ENCODE measurements at places on chromosomes 13 and 19.

DNA sequence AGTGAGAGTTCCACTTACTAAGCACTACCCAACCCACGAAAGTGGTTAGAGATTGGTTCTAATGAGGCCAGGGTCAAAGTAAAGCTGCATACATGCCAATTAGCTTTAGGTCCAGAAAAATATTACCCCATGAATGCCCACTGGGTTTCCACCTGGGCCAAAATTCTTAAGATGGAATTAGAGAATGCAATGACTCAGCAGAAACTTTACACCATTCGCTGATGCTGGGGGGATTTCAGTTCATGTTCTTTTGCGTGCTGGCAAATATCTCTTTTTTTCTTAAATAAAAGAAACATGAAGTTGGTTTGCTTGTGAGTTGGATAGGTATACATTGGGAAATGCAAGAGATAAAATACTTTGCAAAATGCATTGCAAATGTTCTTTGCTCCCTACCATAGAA is 715.3 kb upstream of the MIR17HG start:
- no peak for DNase-seq

DNA sequence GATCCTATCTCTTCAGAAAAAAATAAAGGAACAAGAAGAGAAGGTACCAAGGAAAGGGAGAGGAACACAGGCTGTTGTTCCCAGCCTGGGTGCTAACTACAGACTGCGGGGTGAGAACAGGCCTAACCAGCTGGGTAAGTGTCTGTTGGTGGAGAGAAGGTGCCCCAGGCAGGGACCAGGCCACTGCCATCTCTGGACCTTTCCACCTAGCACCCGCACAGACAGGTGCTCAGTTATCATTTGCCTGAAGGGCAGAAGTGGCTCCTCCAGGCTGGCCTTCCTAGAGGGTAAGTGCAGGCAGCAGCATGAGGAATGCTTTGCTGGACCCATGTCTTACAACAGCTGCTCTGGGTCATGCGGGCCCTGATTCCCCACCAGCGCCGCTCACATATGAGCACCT is 10.1 kb downstream of the DNMT1 start:
- no peak for DNase-seq

GRCh38 chr13:74646091-74646490 is 511.9 kb upstream of the KLF12 start:
- no peak for DNase-seq

DNA sequence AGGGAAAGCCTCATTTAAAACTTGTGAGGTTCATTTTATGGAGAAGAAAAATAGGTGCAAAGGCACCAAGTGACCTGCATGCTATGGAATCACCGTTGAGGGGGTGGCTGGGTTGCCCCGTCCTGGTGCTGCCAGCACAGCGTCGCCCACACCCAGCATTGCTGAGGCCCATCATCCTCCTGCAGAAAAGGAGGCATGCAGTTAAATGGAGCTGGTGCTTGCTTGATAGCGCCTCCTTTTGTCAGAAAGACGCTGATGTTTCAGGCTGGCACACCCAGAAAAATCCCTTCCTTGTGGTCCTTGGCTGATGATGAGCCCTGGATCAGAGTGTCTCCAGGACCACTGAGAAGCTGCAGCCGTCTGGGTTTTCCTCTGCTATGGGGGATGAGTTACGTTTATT is 36.9 kb downstream of the DHRS12 start:
- no peak for DNase-seq

- no peak for DNase-seq
Measured at GRCh38 chr13:27448308-27448707, 2.1 kb downstream of the MTIF3 start.

DNA sequence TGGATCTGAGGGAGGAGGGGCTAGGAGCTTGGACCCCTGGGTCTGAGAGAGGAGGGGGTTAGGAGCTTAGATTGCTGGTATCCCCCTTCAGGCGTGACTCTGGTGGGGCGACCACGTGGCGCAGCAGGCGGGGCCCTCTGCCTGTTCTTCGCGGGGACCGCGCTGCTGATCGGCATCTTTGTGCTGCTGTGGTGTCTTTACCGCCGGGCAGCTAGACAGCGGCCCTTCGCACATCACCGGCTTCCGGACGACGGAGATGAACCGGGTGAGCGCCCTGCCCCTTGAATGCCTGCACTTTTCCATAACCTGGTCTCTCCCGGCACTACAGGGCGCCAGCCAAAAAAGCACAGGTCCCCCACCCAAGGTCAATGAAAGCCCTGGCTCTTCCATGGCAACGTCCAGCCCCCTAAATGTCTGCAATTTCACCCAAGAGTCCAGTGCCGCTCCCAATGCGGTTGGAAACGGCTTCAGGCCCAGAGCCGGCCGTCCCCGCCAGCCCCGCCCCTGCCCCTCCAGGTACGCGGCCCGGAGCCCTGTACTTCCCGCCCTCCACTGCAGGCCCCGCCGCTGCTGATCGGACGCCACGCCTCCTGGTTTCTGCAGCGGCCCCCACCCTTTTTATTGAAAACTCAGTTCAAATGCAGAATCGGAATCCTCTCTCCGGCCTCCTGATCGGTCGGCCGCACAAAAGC is 2.8 kb downstream of the GFY start:
- no peak for DNase-seq

GRCh38 chr19:12984683-12985048 is 10.6 kb upstream of the NFIX start:
- no peak for DNase-seq

GRCh38 chr19:37551129-37551993 is 43.2 kb downstream of the ZNF571 start:
- peak; percentile 17 for DNase-seq

GRCh38 chr19:31759359-31759758 is 410.1 kb upstream of the TSHZ3 start:
- no peak for DNase-seq

DNA sequence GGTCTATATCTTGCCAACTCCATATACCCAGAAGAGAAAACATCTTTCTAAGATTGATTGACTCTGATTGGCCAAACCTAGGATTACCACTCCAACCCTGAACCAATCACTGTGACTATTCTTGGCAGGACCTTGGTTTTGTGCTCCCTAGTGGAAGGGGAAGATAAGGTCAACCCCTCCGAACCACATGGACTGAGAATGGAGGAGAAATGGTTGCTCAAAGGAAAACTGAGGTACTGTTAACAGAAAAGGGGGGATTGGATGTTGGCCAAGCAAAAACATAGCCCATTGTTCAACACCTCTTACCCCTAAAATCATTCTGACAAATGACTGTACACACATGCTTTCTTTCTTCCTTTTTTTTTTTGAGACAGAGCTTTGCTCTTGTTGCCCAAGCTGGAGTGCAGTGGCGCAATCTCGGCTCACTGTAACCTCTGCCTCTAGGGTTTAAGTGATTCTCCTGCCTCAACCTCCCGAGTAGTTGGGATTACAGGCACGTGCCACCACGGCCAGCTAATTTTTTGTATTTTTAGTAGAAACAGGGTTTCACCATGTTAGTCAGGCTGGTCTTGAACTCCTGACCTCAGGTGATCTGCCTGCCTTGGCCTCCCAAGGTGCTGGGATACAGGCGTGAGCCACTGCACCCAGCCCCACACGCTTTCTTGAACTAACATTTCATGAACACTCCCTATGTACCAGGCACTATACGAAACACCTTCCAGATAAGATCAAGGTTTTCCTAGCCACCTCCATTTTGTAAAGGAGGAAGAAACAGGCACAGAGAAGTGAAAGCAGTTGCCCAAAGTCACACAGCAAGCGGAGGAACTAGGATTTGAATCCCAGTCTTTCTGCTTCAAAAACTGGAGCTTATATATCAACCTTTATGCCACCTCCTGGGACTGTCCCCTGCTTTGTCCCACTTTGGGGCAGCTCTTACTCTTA is 6.5 kb downstream of the MEIOSIN start:
- DNase-seq = no peak

- DNase-seq = no peak
Measured at GRCh38 chr19:19109601-19110000, 28.7 kb downstream of the TMEM161A start.

DNA sequence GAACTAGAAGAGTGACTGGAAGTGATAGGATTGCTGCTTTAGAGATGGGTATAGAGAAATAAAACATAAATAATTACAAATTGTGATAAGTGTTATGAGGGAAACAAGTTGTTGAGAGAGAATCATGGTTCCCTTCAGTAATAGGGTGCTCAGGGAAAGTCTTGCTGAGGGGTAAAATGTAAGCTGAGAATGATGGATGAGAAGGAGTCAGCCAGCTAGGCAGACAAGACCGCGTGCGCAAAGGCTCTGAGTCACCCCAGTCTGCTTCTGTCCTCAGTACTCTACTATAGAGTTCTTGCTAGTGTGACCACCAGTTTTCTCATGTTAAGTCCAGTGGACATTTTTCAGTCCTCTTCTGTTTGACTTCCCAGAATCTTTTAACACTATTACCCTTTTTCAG is 39.5 kb downstream of the PCCA start:
- no peak for DNase-seq

DNA sequence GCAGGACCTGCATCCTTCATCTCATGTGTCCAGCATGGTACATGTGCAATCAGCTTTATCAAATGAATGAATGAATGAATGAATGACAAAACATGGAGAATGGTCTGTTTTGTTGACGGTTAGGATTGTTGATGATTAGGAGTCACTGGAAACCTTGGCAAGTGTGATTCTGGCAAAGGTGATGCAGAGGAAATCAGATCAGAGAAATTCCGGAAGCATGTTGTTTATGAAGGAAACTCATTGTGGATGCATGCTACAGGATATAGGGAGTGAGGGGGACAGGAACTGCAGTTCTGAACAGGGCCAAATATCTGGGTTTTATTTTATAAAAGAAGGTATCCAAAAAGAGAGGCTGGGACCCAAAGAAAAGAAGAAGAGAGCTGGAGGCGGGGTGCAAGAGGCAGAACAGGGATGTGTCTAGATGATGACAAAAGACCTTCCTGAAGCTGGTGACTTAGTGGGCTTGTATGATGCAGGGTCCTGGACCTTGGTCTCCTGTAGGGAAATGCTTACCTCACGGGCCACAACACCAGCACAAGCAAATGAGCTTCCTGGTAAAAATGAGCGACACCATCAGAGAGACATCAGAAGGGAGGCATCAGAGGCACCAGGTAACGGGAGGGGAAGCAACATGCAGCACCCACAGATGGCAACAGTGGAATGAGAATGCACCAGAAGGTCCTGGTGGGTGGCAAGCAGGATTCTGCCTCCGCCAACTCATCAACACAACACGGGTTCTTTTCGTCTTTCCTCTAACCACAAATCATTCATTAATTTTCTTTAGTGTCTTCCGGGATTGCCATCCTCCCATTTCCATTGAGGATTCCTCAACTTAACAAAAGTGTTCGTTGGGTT is 159.6 kb downstream of the FOXO1 start:
- no peak for DNase-seq

DNA sequence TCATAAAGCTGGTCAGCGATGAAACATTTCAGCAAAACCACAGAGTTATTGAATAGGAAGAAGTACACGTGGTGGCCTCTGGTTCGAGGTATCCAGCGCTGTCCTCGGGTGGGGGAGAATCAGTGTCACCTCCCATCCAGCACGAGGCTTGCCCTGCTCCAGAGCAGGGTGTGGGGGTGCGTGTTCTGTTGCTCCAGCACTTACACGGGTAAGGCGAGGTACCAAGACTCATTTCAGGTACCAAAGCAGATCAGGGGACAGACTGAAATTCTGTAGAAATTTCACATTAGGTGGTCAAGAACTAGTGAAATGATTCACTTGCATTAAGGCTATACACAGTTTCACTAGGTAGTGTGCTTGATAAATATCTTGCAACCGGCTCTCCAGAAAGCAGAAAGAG is 164.2 kb upstream of the SOX1 start:
- DNase-seq = no peak

DNA sequence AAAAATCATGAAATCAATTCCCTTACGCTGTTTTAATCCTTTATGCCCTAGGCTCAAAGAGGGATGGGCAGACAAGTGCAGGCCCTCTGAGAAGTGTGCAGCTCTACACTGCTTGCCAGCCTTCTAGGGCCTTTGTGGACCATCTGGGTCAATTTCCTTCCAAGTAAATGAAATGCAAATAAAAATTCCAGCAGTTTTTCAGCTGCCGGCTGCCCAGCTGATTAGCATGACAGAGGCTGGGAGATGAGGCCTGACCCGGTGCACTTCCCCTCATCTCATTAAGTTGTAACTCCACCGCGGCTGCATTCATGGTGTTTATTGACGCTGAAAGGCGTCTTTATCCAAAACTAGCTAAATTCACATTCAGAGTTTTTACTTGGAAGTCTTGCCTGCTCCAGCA is 47.5 kb upstream of the GSX1 start:
- DNase-seq = no peak

GRCh38 chr13:46121033-46121432 is 16.2 kb upstream of the CPB2 start:
- DNase-seq = no peak

GRCh38 chr13:58318495-58319167 is 687.1 kb downstream of the PCDH17 start:
- no peak for DNase-seq

- DNase-seq = no peak
Measured at GRCh38 chr13:91086936-91087716, 260.4 kb upstream of the MIR17HG start.

DNA sequence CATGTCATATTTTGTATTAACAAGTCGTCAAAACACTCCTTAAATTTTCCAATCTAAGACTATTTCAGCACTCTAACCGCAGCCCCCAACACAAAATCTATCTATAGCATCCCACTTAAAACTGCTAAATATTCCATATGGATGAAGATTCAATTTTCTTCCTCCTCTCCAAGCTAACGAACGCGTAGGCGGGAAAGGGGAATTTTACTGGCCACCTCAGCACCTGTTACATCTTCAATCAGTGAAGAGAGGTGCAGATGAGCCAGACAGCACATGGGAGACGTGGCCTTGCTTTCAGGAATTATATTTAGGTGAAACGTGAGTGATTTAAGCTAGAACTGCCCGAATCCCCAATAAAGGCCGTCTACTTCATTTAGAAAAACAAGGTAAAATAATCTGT is 1.1 kb downstream of the RBM26 start:
- DNase-seq = no peak

GRCh38 chr19:41531438-41532311 is 44.3 kb upstream of the CEACAM21 start:
- peak; percentile 68 for DNase-seq

DNA sequence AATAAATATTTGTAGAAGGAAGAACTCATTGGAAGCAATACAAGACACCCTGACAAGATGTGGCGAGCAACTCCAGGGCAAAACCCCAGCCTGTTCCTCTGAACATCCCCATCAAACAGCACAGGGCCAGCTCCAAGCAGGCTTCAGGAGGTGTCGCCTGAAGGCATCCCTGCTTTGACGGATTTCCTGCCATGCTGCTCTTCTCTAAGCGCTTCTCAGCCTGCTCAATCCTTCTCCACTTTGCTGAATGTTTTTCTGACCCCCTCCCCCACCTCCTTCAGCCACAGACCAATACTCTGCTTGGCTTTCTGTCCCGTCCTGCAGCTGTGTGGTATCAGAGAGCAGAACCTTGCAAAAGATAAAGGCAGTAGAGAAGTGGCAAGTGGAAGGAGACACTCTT is 28.4 kb downstream of the C19orf81 start:
- no peak for DNase-seq
